Fibroblast of mammary gland (primary cell): ENCODE measurements at places on chromosomes 3 and 15.
A peak's percentile ranks its signal among the peaks of the same experiment; 100 is the strongest.

DNA sequence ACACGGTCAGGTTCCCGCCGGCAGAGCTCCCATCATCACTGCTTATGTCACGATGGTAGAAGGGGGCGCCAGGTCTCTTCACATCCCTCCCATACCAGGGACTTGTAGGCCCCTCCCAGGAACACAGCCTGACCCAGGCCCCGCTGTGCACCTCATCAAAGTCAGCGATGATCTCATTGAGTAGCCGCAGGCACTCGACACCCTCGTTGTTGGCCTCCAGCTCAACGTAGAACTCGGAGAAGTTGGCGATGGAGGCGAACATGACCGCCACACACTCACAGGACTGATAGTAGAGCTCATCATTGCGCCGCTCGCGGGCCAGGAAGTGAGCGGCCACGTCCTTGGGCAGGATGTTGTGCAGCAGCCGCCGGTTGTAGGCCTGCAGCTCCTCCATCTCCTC is 89.2 kb downstream of the SEC22A start:
- DNase-seq: no peak

- DNase-seq: no peak
Observed at GRCh38 chr3:76888856-76889255, 151.0 kb upstream of the ROBO2 start.

- peak; percentile 43 for DNase-seq
Observed at GRCh38 chr3:107676469-107677309, 153.9 kb downstream of the BBX start.

DNA sequence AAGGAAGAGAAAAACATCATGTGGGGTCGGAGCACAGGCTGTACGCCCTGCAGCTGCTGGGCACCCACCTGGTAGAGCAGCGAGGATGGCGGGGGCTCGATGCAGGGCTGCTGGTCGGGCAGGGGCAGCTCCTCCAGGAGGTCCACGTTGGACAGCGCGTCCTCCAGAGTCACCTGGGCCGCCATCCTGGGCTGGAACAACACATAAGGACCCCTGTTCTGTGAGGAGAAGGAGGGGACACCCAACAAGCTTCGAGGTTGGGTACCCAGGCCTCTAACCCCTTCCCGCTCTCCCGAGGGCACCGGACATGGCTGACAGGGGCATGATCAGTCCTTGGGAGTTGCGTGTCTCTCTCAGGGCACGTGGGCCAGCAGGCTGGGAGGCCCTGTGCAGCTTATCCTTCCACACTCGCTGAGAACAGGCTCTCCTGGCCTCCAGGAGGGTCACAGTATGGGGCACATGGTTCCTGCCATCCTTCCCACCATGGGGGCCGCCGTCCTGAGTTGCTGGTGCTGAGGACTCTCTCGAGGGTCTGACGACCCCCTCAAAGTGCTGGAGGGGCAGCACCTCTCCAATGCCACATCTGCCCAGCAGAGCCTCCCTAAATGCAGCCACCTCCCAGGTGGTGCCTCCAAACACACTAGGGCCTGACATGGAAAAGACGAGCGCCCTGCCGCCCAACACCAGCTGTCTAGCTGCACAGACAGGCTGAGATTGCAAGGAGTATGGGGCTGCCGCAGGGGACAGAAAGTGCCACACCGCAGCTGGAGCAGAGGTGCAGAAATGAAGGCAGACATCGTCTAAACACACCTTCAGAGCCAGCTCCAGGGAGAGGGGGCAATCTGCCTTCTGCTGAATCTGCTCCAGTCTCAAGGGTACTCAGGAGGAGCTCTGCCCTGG is 32.8 kb downstream of the CYFIP1 start:
- no peak for DNase-seq
